ENCODE measurements at places on chromosomes 1 and 21.
A peak's percentile ranks its signal among the peaks of the same experiment; 100 is the strongest.

- no peak for DNase-seq
Observed at GRCh38 chr1:12539705-12540579, 78.1 kb downstream of the DHRS3 start.

DNA sequence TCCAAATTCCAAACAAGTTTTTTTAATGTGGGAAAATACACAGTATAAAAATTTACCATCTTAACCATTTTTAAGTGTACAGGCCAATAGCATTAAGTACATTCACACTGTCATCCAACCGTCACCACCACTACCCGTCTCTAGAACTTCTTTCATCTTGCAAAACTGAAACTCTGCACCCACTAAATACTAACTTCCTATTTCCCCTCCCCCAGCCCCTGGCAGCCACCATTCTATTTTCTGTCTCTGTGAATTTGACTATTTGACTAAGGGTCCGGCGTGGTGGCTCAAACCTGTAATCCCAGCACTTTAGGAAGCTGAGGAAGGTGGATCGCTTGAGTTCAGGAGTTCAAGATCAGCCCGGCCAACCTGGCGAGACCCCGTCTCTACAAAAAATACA, 36.1 kb downstream of the CLSTN1 start:
- DNase-seq, result no peak

DNA sequence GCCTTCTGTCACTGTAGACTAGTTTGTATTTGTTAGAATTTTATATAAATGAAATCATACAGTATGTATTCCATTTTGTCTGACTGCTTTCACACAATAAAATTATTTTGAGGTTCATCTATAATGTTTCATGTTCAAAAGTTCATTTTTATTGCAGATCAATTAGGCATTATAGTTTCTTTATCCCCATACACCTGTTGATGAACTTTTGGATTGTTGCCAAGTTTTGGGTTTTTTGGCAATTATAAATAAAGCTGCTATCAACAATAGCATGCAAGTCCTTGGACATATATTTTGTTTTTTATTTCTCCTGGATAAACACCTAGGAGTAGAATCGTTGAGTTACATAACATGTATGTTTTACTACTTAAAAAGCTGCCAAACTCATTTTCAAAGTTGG, 47.1 kb upstream of the FAM3B start:
- no peak for DNase-seq

GRCh38 chr1:38740487-38740886, 119.1 kb downstream of the RRAGC start:
- DNase-seq, result no peak

- DNase-seq, result no peak
Observed at GRCh38 chr1:159218649-159219636, 14.3 kb downstream of the ACKR1 start.

- DNase-seq, result no peak
Observed at GRCh38 chr1:1510912-1511532, 940 bp upstream of the ATAD3A start.

DNA sequence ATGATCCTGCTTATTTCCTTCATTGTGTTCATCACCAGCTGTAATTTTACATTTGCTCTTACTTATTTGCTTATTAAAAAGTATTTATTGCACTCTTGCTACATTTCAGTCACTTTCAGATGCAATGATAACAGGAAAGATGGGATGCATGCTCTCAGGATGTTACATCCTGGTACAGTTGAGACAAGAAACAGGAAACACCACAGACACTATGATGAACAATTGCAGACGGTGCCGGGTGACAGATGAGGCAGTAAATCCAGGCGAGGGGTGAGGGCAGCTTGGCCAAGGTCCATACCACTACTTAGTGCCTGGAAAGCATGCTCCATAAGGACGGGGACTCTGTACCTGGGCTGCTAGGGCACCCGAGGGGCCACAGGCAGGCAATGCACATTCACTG, 156.6 kb upstream of the RAB4A start:
- DNase-seq, result no peak

DNA sequence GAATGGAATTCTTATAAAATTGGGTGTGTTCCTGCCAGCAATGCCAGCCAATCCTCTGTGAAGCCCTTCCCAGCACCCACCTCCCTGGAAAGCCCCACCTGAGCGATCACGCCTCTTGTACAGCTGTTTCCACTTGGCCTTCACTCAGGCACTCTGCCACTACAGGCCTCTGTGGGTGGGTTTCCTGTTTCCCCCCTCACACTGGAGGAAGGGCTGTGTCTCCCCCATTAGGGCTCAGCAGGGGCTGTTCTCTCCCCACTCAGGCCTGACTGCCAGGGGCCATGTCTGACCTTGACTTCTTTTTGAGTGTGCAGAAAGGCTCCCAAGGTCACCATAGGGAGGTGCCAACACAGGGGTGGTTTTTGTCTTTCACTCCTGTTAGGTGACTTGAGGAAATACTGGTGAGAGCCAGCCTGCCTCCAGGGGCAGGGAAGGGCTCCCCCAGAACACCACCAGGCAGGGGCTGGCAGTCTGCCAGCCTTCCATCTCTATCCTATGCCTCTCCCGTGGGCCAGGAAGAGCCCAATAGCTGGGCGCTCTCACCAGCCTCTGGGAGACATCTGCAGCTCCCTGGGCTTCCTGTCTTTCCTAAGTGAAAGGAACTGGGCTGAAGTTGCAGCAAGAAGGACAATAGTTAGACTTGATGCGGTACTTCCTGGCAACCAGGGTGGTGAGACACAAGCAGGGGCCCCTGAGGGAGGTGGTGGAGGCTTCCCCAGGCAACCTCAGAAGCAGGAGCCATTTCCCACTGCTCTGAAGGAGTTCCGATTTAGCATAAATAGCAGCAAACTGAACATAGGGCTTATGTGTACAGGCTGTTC, 49.1 kb downstream of the ELK4 start:
- DNase-seq, result peak; percentile 48

GRCh38 chr1:181033799-181034451, at the start of gene MR1:
Gene MR1, plus strand, starts transcription at chr1:181033983. Its CDS starts 25 bp downstream, at chr1:181034008.
- no peak for DNase-seq

- DNase-seq, result no peak
Observed at GRCh38 chr1:50421366-50421748, 1.9 kb downstream of the DMRTA2 start.

GRCh38 chr1:34923490-34923889, 6.0 kb downstream of the DLGAP3 start:
- DNase-seq, result no peak

DNA sequence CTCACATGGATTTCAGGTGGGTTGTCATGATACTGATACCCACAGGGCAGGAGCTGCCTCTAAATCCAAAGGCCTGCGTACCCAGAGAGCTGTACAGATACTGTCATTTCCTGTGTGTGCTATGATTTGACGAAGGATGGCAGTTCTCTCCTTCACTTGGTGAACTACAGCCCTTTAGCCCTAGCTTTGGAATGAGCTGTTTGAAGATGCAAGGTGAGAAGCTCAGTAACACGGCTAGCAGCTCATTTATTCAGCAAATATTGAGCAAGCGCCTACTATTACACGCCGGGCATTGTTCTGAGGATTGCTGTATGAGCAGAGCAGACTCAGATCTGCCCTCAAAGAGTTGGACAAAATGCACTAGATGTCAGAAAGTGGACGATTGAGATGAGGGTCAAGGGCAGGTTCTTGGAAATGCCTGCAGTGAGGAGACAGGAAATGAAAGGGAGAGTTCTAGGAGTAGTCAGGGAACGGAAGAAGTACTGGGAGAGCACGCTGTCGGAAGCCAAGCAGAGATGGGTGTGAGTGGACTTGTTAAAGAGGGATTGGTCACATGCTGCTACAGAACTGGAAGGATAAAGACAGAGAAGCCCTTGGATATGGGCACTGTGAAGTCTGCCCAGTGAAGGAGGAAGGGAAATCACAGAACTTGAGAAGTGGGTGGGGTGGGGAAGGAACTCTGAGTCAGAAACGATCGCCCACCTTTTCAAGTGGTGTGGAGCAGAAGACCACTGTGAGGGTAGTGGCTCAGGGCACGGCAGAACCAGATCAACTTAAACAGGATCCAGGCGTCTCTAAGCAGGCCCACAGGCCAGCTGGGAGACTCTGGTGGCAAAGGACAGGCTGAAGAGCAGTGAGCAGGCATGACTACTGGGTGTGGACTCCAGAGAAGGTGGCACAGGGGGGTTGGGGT, 7.1 kb downstream of the PTGFRN start:
- DNase-seq, result no peak

GRCh38 chr1:196611873-196612272, 3.6 kb upstream of the KCNT2 start:
- DNase-seq, result no peak

- DNase-seq, result peak; percentile 96
Observed at GRCh38 chr1:232421143-232421796, 208.7 kb downstream of the SIPA1L2 start.

DNA sequence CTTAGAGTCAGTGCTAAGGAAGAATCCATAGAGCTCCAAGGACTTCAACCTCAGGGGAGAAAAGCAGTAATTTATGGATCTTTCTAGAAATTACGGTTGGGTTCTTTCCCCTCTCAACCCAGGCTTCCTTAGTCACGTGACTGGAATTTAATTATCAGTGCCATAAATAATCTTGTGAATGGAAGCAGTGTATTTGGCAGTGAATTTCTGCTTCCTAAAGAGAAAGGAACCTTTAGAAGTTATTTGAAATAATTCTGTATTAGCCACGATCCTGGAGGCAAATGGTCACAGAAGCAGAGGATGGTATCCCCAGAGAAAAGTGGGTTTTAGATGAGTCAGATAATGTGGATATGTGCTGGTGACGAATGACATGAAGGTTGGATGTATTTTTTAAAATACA, 89.6 kb downstream of the NFIA start:
- no peak for DNase-seq

GRCh38 chr1:169529068-169529642, 43.4 kb upstream of the SLC19A2 start:
- peak; percentile 84 for DNase-seq

DNA sequence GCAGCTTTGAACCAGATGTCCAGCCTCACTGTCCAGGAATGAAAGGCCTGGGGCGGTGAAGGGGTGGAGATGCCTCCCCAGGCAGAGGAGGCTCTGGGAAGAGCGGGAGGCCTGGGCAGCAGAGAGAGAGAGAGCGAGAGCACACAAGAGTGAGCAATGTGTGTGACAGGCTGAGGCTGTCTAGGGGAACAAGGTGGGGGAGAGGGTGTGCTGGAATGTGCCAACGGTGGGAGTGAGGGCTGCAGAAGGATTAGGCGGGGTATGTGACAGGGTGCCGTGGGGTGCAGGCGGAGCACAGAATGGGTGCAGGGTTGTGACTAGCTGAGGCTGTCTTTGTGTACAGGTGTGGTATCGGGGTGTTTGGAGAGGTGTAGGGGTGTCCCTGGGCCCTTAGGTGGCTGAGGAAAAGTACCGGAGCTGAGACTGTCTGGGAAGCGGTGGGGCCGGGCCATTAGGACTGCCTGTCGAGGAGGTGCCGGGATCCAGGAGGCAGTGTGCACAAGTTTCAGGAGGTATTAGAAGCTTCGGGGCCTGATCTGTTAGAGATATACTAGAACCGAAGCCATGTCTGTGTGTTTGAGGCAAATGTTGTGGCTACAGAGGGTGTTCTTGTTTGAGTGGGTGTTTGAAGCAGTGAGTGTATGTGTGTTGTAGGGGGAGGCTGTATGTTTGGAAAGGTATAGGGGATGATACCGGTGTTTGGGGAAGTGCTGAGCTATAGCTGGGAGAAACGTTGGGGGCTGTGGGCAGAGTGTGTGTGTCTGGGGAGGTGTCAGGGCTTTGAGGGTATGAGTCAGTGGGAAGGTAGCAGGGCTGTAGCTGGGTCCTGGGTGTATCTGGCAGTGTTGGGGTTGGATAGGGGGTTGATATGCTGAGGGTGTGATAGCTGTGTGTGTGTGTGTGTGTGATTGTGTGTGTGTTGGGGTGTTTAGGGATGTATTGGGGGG, 9.1 kb downstream of the AHDC1 start:
- no peak for DNase-seq

GRCh38 chr1:211901945-211902344, 71.4 kb upstream of the LPGAT1 start:
- no peak for DNase-seq

GRCh38 chr1:216905137-216905536, 181.9 kb upstream of the ESRRG start:
- DNase-seq, result no peak

DNA sequence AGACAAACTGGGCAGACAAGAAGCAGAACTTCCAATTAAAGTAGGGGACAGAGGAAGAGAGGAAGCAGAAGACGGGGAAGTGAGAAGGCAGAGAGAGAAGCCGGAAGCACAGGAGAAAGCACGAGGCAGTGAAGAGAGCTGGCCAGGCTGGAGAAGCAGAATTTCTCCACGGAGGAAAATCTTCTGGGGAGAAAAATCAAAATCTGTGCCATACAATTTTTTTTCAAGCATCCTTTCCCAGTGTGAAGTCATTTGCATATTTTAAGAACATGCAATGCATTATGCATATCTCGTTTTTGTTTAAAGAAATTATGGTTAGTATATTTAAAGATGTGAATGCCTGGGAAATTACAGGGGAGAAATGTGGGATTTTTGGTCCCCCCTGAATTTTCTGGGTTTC, 7.3 kb upstream of the CAMK2N1 start:
- no peak for DNase-seq

DNA sequence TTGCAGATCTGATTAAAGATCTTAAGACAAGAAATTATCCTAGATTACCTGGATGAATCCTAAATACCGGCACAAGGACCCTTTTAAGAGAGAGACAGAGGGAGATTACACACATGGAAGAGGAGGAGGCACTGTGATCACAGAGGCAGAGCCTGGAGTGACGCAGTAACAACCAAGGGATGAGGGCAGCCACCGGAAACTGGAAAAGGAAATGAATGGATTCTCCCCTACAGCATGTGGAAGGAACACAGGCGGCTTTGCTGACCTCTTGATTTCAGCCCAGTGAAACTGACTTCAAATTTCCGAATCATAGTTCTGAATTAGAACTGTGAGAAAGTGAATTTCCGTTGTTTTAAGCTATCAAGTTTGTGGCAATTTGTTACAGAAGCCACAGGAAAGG, 50.2 kb upstream of the IVNS1ABP start:
- DNase-seq, result no peak

- DNase-seq, result no peak
Observed at GRCh38 chr1:205589618-205590456, 42.0 kb downstream of the ELK4 start.

DNA sequence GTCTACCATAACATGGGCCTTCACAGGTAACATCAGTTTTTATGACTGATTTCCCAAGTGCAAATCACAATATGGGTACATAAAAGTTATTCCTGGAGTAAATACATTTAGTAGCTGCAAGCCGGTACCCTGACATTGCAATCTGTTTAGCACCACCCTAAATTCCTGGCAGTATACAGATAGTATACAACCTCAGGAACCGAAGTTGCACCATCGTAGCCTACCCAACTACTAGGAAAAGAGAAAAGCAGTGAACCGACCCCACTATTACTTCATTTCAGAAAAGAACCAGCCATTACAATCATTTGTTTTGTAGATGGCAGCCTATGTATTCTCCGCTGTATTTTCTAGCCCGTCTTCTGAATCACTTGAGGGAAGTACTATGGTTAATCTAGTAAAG, 1.1 kb downstream of the ADIPOR1 start:
- DNase-seq, result no peak

All from DMS79 treated with DMSO at 0.1 percent for 48 hours (cell line).